ENCODE measurements at places on chromosomes 11 and 22. TPM values are rescaled to one million over a fixed set of nuclear protein-coding genes. Genes with fewer than 3 reads are reported as not detected.

The BATF2 gene
- total RNA-seq: 0.51 TPM

The MED17 gene
- total RNA-seq: 10.0 TPM

DNA sequence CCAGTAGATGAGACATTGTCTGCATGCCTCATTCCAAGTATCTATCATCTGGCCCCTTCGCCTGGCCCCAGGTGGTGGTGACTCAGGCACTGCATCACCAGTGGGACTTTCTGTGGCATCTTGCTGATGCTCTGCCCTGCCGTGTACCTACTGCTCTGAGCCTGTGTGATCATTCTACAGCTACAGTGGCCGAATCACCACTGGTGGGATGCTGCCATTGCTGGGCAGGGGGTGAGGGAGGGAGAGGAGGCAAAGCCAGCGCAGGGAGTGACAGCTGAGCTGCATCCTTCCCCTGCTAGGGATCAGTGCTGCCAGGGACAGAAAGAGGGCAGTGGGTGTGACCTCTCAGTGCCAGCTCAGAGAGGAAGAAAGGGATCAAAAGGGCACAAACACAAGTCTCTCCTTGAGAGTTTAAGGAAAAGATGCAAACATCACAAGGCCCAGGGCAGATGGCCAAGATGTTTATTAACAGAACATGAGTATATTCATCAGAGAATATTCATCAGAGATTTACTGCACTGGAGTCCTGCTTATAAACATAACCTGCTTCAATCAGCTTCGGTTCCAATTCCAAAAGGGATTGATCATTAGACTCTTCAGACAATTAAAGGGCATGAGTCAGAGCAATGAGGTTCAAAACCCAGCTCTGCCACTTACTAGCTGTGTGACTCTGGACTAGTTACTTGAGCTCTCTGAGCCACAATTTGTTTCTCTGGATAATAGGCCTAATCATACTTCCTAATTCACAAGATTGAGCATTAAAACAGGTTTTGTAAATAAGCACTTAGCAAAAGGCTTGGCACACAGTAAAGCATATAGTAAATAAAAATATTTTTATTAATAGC is 109.8 kb downstream of the NAT10 start:
- DNase-seq: no peak
- H3K4me3 ChIP-seq: no peak overlapping the region
- peaks cover 8% of the 10 kb centered on the region for H3K4me1 ChIP-seq
- H3K36me3 ChIP-seq: no peaks in the 10 kb centered on the region

- H3K4me1 ChIP-seq: no peaks in the 10 kb centered on the region
- H3K27ac ChIP-seq: no peak overlapping the region
- H3K36me3 ChIP-seq: no peaks in the 10 kb centered on the region
- H3K27me3 ChIP-seq: no peaks in the 10 kb centered on the region
Observed at GRCh38 chr11:20808328-20808727, 138.9 kb downstream of the NELL1 start.

DNA sequence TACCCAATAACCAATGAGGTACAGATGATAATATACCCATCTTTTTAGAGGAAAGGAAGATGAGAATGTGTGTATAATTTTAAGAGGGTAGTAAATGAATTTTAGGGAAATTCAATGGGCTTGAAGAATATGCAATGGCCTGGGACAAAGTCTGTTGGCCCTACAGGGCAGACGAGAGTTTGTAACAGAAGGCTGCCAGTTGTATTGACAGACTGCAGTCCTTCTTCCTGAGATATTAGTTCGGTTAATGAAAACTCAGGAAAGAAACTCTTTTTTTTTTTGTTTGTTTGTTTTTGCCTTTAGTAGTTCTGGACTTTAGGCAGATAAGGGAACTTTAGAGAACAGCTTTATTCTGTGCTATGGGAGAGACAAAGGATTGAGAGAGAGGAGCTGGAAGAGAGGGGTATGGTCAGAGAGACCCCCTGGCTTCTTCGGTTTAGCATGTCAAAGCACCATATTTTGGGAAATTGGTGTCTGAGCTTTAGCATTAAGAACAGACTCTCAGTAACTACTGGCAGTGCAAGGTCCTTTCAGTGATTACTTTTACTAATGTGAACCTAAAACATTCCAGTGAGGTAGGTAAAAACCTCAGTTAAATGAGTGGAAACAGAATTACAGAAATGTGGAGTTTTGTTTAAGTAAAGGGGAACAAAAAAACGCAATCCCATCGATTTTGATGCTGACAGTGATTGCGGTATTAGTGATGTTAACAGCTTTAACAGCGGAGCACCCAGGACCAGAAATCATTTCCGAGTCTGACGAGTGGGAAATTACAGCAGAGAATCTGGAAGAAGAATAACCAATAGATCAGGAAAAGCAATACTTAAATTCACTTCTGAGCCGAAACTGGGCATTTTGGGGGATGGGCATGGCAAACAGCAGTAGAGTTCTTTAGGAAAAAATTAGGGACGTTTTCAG is 644 bp upstream of the NAALAD2 start:
- no peaks in the 10 kb centered on the region for H3K36me3 ChIP-seq
- DNase-seq: no peak
- no peaks in the 10 kb centered on the region for H3K4me1 ChIP-seq
- H3K27me3 ChIP-seq: peaks cover 7% of the 10 kb centered on the region

DNA sequence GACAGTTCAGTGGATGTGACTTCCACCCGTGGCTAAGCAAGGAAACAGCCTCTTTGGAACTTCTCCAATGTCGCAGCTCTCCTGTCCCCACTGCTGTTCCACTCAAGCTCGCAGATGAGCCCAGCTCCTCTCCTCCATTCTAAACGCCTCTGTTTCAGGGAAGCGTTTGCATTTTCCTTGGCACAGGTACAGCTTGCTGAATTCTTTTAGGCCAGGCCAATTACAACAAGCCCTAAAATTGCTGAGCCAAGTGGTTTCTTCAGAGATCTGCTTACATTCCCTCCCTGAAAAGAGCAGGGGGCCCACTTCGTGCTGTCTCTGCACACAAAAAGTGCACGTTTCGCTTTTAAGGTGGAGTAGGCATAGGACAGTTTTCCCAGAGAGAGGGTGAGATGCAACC is 91.5 kb upstream of the BLID start:
- no peaks in the 10 kb centered on the region for H3K36me3 ChIP-seq
- peaks cover 28% of the 10 kb centered on the region for H3K4me1 ChIP-seq
- DNase-seq: no peak
- H3K27ac ChIP-seq: peak overlapping the region; percentile 57

DNA sequence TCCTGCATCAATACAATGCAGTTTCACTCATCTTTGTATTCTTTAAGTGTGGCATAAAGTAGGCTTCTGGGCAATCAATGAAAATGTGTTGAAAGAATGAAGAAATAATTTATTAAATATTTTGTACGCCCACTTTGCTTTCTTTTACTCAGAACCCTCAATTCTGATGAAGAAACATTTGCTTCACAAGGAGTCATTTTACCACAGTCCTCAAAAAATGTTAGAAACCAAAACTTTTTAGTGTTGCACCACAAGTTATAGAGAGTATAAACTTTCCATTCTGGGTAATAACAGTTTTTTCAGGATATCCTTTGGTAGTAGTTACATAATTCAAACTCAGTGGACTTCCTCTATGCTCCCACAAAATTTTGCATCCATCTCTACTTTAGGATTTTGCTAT is 360.5 kb downstream of the DLG2 start:
- no peaks in the 10 kb centered on the region for H3K4me1 ChIP-seq
- no peaks in the 10 kb centered on the region for H3K27me3 ChIP-seq
- H3K27ac ChIP-seq: no peak overlapping the region
- no peak overlapping the region for H3K4me3 ChIP-seq
